ENCODE measurements at places on chromosomes 13 and 19.

- no peak for DNase-seq
These were observed 37.4 kb downstream of the SAE1 start for GRCh38 chr19:47168065-47168464.

GRCh38 chr19:42879613-42880012 is at the start of gene PSG1:
TSS of gene PSG1 (minus strand) at chr19:42879713. CDS start at chr19:42879581, 132 bp downstream.
- no peak for DNase-seq

DNA sequence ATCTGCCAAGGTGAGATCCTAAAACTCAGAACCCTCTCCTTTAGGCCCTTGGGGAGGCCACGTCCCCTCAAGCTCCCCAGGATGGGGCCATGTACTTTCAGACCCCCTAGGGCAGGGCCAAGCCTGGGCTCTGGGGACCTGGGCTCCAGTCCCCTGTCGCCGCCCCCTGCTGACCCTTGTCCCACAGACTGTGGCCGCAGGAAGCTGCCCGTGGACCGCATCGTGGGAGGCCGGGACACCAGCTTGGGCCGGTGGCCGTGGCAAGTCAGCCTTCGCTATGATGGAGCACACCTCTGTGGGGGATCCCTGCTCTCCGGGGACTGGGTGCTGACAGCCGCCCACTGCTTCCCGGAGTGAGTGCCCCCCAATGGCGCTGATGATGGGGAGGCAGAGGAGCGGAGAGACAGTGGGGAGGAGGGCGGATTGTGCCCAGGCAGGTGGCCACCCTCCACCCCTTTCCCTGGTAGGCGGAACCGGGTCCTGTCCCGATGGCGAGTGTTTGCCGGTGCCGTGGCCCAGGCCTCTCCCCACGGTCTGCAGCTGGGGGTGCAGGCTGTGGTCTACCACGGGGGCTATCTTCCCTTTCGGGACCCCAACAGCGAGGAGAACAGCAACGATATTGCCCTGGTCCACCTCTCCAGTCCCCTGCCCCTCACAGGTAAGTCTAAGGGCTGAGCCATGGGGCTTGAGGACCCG is 18.8 kb downstream of the HPN start:
- no peak for DNase-seq

GRCh38 chr13:28568286-28568685 is 73.4 kb upstream of the FLT1 start:
- DNase-seq, result no peak

- DNase-seq, result no peak
These were observed 17.2 kb downstream of the BRSK1 start for GRCh38 chr19:55300886-55301458.

- no peak for DNase-seq
These were observed 262.1 kb downstream of the PCDH9 start for GRCh38 chr13:66967811-66968597.

DNA sequence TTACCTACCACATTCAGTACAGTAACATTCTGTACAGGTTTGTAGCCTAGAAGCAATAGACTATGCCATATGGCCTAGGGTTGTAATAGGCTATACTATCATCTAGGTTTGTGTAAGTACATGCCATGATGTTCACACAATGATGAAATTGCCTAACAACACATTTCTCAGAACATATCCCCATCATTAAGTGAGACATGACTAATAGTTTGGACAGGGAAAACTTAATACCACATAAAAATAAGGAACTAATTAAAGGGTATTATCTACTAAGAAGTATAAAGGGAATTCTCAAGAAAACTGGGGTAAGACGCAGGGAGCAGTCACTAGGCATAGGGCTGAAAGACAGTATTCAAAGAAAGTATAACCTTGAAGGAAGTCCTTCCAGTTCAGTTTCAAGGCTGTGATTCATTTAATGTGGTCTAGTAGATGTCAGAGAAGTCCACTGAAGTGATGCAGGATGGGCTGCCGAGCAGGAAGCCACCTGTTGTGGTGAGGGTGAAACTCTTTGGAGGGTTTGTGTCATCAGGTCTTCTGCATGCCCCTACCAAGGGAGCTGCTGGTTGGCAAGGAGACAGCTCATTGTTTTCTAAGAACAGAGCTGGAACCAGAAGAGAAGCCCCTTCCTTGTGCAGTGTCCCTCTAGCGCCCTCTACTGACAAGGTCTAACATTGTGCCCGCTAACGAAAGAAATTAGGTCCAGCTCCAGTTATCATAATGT is 122.9 kb downstream of the OLFM4 start:
- DNase-seq, result no peak

GRCh38 chr19:48878196-48879024 is 6.2 kb downstream of the PPP1R15A start:
- DNase-seq, result no peak

DNA sequence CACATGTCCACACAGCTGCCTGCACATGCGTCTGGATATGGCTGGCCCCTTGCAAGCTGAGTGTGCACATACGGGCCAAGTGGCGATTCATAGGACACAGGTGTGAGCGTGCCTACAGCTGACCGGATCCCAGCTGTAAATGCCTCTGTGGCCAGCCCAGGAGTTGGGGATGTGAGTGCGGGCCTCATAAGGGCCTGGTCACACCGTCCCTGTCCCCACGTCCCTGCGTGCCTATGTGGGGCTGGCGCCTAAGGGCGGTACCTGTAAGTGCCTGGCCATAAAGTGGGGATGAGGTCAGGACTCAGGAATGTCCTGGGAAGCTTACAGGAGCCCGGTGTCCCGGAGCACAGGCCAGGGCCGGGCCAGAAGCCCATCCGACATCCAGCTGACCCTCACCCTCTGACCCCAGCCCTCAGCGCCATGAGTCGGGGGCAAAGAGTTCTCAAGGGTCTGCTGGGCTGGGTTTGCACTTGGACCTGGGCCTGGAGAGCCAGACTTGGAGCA is 1.3 kb upstream of the ARHGAP45 start:
- DNase-seq, result no peak

DNA sequence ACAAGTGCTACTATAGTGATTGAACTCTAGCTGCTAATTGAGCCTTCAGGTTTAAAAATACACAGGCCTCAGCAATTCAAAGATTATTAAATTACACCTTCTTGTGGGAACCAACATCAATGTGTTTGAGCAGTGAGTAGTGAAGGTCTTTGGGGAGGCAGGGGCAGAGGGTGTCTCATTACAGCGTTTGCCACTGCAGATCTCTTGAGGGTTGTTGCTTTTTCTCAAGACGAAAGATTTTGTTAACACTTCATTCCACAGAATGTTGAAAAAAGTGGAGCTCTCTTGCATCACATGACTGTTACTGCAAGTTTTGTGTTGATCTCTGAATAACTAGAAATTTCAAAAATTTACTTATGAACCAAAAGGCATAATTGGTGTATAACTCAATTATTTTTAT is 253.6 kb downstream of the ATP8A2 start:
- DNase-seq, result no peak

- no peak for DNase-seq
These were observed 1.2 kb upstream of the NUMBL start for GRCh38 chr19:40691421-40692211.

DNA sequence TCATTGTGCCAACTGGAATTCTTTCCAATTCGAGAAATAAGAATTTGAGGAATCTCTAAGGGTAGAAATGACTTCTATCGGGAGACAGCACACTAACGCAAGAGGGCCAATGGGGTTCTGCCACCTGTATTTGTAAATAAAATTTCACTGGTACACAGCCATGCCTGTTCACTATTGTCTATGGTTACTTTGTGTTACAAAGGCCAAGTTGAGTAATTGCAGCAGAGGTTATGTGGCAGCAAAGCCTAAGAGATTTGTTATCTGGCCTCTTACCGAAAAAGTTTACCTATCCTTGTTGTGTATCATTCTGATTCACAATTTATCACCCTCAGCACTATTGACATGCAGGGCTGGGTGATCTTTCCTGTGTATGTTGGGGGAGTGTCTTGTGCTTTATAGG is 278.0 kb downstream of the KLF5 start:
- no peak for DNase-seq

GRCh38 chr13:53174545-53174944 is 145.9 kb downstream of the OLFM4 start:
- no peak for DNase-seq

- DNase-seq, result no peak
These were observed 412.8 kb downstream of the SLITRK6 start for GRCh38 chr13:85386424-85386823.

GRCh38 chr13:25266706-25267105 is 20.6 kb downstream of the MTMR6 start:
- no peak for DNase-seq

DNA sequence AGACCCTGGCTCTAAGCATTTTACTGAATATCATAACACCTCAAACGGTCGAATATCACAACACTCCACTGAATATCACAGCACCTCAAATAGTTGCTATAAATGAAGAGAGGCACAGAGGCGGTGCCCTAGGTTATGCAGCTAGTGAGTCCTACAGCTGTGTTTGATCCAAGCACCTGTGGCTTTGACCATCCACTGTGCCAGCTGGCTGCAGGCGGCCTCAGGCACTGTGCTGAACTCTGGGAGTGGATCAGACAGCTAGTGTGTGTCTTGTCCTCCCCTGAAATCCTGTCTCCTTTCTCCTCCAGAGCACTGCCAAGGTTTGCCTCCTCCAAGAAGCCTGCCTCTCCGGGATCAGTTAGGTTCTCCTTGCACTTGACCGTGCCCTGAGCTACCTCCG is 7.3 kb downstream of the NOSIP start:
- DNase-seq, result no peak

DNA sequence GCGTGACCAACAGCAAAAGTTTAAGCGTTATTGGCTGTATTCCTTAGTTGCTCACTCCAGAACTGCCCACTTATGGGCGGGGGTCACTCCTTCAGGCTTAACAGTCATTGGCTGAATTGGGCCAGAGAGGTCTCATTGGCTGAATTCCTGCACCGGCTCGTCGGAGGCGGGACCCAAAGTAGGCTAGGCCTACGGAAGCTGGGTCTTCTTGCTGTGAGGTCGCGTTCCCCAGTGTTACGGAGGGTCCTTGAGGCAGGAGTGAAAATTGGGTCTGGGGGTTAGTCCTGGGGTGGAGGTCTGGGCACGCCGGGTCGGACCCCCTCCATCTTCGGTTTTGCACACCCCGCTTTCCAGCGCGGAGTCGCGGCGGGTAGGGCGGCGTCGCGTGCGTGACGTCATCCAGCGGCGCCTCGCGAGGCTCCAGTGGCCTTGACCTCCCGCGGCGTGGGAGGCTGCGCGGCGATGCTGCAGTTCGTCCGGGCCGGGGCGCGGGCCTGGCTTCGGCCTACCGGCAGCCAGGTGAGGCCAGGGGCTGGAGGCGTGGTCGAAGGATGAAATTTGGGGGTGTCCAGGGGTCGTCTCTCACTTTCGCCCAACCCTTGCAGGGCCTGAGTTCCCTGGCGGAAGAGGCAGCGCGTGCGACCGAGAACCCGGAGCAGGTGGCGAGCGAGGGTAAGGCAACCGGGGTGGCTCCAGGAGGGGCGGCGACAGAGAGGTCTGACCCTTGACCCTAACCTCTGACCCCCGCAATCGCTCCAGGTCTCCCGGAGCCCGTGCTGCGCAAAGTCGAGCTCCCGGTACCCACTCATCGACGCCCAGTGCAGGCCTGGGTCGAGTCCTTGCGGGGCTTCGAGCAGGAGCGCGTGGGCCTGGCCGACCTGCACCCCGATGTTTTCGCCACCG is at the start of gene MRPL4:
TSS of gene MRPL4 (plus strand) at position 423 of the 903 bp plus-strand sequence. CDS start at position 463, 40 bp downstream.
- peak; percentile 93 for DNase-seq

GRCh38 chr13:45492538-45492937 is 27.8 kb downstream of the COG3 start:
- no peak for DNase-seq

GRCh38 chr19:19155495-19156219 is 14.4 kb downstream of the MEF2B start:
- DNase-seq, result no peak

- DNase-seq, result no peak
These were observed 3.0 kb upstream of the CEACAM1 start for GRCh38 chr19:42531313-42531712.

DNA sequence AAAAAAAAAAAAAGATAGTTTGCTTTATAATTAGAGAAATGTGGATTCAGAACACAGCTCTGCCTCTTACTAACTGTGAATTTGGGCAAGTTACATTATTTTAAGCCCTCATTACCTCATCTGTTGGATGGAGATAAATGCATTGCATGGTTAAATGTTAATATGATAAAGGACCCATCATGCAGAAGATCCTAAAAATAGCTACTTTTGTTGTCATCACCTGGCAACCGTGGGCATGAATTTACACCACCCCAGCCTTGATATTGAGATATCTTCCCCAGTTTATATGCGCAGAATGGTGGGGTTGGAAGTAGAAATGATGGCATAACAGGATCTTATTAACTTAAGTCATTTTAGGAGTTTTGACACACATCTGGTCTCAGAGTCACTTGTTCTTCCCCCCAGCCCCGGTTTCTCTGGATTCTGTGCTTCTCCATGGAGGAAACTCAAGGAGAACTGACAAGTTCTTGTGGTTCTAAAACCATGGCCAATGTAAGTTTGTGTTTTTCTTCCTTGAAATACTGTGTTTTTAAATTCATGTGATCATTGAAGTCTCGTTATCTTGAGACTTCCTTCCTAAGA is 8.9 kb downstream of the ZNF546 start:
- no peak for DNase-seq

DNA sequence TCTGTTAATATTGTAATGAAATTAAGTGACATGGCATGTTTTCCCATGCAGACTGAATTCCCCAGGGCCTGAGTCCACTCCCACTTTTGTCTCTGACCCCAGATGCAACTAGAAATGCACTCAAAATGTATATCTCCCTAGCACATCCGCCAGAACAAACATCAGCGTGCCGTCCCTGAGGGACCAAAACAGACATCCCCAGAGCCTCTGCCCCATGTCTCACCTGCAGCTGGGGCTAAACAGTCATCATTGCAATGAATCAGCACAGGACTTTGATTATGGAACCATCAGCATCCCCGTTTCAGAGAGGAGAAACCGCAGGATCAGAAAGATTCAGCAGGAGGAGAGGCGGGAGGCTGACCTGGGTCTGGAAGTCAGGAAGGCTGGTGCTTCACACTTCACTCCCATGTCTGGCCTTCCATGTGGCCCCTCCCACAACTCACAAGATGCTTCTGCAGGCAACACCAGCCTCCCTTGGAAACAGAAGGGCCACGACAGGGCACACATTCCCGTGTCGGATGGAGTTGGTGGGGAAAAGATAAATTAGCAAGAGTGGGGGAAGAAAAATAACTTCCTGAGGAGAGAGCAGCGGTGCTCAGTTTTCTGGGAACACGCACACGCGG is 130.6 kb upstream of the VSTM2B start:
- DNase-seq, result no peak

DNA sequence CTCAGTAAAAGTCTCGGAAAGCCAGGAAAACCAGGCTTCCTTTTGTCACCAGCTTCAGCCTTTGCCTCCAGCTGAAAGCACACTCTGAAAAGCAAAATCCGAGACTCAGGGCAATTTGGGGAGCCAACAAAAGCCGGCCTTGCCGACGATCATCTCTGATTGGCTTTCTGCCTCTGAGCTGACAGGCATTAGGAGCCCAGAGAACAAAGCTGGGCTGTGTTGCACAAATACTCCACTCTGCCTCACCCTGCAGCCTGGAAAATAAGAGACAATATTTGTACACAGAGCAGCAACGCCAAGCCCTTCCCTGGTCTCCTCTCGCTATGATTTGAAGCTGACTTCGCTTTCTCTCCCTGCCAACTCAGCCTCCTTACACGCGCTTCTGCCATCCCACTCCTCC is 46.9 kb downstream of the CACNA1A start:
- DNase-seq, result no peak

All from activated CD8-positive, alpha-beta memory T cell treated with anti-CD3 and anti-CD28 coated beads, Interleukin-2, amount 50 U/mL, for 4 hours (primary cell).